ENCODE measurements at places on chromosomes 4 and X.

GRCh38 chr4:42824278-42824977 is 68.1 kb upstream of the GRXCR1 start:
- DNase-seq: no peak

- DNase-seq: peak; percentile 85
Measured at GRCh38 chr4:120071192-120071795, 4.6 kb upstream of the MAD2L1 start.

- DNase-seq: no peak
Measured at GRCh38 chrX:145818186-145819113, 821 bp downstream of the SLITRK2 start.

DNA sequence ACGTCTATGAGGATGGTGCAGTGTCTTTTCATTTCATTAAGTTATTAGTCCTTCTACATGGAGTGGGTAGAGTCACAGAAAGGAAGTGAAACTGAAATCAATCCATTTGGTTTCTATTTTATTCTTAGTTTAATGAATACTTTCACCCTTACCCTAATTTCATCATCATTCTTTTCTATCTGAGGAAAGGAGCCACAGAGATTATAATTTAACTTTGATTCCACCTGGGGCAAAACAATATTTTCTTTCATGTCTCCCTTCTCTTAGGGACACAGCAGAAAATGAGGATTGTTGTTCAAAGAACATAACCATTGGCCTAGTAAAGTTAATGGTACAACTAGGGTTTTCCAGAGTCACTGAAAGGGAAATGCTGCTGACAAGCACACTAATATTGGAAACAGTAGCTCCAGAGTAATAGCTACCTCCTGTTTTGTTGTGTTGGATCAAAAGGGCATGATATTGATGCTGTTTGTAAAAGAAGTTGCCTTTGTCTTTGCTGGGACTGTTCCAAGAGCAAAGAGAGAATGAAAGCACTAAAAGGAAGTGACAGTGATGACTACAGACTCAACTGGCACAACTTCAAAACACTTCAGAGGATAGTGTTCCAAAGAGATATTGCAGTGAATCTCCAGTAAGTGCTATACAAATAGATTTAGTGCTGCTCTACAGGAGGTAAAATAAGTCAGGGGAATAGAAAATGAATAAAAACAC is 247.1 kb upstream of the PITX2 start:
- DNase-seq: no peak

DNA sequence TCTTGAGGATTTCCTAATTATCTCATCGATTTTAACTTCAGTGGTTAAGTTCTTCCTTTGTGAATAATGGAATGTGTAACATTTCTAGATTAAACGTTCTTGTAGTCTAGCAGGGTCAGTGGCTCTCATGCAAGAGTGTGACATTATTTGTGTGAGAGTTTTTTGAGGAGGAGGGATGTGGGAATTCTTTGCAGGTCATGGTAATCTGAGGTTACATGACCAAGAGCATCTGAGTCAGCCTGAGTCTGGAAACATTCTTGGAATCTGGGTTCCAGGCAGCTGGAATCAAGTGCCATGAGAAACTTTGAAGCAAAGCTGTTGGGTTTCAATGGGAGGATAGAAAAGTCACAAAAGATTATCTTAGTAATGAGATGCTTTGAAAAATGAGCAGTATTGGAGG is 49.5 kb downstream of the GK start:
- no peak for DNase-seq

DNA sequence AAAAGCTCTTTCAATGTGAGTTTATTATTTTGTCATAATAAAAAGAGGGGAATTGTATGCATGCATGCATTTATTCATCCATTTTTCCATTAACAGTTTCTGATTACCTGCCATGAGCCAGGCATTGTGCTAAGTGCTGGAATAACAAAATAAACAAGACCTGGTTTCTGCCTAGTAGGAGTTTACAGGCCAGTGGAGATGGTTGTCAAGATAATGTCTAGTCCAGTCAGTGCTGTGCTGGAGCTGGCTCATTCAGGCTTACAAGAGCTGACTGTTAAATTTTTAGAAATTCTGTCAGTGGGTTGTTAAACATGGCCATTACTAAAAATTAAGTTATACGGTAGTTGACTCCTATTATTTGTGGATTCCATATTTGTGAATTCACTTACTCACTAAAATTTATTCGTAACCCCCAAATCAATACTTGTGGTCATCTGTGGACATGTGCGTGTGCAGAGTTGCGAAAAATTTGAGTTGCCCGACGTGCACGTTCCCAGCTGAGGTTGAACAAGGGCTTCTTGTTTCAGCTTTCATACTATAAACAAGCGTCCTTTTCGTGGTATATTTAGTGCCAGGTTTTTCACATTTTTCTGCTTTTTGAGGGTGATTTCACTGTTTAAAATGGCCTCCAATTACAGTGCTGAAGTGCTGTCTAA is 172.3 kb upstream of the RPS6KA3 start:
- no peak for DNase-seq

- DNase-seq: no peak
Measured at GRCh38 chrX:66633541-66633940, 5.3 kb downstream of the EDA2R start.

DNA sequence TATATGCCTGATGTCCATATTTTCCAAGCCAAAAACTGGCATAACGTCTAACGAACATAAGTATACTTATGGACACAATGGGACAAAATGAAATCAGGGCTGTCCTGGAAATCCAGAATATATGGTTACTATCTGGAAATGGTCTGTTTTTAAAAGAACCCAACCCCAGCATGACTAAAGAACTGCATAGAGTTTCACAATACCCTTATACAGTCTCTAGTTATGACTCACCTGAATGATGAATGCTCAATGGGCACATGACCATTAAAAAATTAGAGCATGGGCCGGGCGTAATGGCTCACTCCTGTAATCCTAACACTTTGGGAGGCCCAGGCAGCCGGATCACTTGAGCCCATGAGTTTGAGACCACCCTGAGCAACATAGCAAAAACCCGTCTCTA is 31.8 kb downstream of the AMMECR1 start:
- DNase-seq: peak; percentile 21

GRCh38 chr4:112181358-112182000 is 36.2 kb downstream of the FAM241A start:
- no peak for DNase-seq

GRCh38 chrX:129661369-129661768 is 6.6 kb upstream of the APLN start:
- no peak for DNase-seq

- DNase-seq: no peak
Measured at GRCh38 chrX:54271664-54272063, 86.2 kb downstream of the WNK3 start.

DNA sequence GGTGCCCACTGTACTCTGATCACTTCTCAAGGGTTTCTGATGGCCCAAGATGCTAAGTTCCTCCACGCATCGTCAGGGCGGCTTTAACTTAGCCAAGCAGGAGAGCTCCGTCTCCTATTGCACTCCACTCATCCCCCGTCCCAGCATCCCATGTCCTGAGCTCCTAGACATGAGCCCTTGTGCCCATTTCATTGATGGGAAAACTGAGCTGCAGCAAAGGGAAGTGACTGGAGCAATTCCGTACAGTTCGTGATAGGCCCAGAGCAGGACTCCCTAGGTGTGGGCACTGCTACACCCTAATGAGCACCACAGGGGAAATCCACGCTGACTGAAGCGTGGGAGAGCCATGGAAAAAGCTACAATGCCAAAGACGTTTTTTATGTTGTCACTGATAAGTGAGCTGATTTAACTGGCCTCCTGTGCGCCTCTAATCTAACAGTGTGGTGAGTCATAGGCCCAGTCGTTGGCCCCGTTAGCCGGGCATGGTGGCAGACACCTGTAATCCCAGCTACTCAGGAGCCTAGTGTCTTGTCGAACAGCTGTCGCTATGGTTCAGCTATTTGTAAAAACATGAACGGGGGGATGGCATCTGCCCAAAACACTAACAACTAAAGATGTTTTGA is 14.9 kb downstream of the NSDHL start:
- no peak for DNase-seq

GRCh38 chr4:3244002-3244401 is 5.0 kb upstream of the MSANTD1 start:
- no peak for DNase-seq

DNA sequence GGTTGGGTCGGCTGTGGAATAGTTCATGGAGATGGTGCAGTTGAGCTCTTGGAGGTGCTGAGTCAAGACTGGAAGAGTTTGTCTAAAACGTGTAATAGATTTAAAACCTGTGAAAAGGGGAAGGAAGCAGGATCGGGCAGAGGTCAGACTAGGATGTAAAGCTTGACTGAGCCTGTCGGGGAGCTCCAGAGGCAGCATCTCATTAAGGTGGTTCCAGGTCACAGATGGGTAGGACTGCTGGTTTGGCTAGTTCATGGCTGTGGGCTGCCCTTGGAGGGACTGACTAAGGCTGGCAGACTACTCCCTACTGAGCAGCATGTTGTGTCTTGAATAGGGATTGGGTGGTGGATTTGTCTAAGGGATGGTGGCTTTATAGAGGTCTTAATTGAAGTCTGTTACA is 28.4 kb upstream of the WDR1 start:
- no peak for DNase-seq

DNA sequence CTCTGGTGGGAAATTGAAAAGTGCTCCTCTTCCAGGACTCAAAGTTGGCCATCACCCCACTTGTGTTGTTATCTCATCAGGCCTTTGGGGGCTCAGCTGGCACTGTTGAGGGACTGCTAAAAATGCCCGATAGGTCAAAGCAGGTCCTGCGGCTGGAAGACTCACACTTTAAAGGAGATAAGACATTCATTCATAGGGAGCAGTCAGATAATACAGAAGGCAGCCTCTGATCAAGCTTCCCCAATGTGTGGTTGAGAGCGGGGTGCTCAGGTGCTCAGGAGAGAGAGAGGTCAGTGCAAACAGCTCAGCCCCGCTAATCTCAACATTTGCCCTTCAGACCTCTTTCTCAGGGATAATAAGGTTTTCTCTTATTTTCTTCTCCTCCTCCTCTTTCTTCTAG is 70.3 kb downstream of the TMEM154 start:
- DNase-seq: peak; percentile 88

DNA sequence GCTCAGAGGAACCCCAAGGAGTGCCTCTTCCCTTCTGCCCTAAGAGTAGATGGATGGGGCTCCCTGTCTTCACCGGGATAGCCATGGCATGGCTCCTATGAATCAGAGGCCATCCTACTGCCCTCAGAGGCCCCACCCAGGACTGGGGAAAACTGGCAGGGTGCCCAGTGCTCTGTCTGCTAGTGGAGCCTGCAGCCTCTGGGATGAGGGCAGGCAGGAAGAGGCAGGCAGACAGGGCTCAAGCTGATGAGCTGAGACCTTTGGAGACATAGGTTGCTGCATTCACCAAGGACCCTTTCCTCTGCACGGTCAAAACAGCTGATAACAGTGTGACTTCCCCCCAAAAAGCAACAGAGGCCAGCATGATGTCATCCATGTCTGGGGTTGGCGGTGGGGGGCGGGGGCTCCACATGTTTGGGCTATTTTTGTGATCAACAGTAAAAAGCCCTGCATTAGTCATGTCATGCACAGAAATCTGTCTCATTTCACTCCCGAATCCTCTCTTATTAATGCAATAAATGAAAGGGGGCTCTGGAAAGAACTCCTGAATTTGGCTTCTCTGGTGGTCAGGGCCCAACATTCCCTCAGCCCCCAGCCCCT is 207.6 kb upstream of the MAMLD1 start:
- no peak for DNase-seq

DNA sequence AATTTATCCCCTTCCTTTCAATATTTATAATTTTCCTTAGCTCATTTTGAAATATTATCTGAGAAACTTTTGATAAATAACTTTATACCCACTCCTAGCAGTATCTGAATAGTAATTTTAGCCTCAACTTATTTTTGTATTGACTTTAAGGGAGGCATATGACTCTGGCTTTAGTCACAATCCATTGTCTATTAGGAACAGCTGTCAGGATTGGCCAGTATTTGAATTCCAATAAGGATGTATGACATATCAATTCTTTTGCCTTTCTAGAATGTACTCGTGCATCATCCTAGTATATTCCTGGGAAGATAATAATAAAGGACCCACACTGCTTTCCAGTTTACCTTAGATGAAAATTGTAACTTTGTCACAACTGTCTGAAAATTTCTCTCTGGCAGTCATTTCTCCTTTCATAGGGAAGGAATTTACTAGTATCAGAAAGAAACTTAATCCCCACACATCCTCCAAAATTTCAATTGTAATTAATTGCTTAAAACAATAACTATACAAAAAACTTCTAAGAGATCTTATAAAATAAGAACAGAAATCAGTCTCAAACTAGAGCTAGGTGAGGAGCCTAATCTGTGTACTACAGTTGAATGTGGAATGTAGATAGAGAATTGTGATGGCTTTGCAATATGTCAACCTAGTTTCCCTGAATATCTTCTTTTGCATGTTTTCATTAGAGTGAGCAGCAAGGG is 121.0 kb upstream of the EPHA5 start:
- no peak for DNase-seq

- DNase-seq: no peak
Measured at GRCh38 chrX:85503258-85504158, 124.0 kb upstream of the POF1B start.

- no peak for DNase-seq
Measured at GRCh38 chr4:157792716-157793115, 380.1 kb downstream of the GASK1B start.

DNA sequence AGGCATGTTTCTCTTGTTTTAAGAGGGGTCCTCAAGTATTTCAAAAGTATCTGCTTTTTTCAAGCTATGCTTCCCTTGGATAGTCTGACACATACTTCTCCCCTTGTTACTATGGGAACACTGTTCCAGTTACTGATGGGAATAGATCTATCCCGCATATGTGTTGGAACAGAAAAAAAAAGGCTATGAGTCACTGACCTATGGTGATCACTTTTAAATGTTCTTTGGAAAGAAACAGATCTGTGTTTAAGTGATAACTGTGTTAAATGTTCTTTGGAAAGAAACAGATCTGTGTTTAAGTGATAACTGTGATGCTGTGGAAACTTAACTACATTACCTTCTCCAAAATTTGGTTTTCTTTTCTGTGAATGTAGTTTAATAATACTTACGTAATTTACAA is 303.2 kb downstream of the TEX13C start:
- DNase-seq: no peak

GRCh38 chrX:20829665-20830491 is 544.3 kb upstream of the CNKSR2 start:
- DNase-seq: no peak

DNA sequence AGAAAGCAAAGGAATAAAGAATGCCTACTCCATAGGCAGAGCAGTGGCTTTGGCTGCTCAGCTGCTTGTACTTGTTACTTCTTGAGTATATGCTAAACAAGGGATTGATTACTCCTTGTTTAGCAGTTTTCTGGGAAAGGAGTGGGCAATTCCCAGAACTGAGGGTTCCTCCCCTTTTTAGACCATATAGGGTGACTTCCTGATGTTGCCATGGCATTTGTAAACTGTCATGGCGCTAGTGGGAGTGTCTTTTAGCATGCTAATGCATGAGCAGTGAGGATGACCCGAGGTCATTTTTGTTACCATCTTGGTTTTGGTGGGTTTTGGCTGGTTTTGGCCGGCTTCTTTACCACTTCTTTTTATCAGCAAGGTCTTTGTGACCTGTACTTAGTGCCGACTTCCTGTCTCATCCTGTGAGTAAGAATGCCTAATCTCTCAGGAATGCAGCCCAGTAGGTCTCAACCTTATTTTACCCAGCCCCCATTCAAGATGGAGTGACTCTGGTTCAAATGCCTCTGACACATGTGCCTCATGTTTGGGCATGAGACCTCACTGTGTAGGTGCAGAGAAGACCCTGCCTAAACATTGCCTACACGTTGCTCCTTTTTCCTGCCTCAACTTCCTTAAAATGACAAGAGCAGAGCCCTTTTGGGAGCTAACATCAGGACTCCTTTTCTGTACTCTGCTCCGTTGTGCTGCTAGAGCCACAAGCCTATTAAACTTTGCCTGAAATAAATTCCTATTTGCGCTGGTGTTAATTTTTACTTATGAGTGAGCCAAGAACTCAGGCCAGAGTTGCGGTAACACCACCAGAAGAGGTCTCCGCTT is 21.0 kb upstream of the UBA6 start:
- DNase-seq: peak; percentile 66

Measured in erythroblast (primary cell).